ENCODE measurements at places on chromosomes 12 and 14.

DNA sequence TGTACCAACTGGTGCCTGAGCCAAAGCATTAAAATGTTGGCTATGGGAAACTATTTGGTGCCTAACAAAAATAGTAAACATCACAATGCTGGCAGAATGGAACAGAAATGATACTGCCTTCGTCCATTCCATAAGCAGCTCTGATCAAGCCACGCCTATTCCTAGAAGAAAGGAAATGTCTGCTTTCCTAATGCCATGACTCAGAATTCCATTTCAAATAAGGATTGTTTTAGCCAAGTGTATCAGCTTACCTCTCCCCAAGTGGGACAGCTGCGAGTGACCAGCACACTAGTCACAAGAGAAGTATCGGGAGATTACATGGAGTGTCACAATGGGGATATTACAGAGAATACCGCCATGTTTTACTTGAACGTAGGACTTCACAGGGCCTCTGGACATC lies 38.7 kb downstream of the GLT8D2 start:
- no peak for DNase-seq

DNA sequence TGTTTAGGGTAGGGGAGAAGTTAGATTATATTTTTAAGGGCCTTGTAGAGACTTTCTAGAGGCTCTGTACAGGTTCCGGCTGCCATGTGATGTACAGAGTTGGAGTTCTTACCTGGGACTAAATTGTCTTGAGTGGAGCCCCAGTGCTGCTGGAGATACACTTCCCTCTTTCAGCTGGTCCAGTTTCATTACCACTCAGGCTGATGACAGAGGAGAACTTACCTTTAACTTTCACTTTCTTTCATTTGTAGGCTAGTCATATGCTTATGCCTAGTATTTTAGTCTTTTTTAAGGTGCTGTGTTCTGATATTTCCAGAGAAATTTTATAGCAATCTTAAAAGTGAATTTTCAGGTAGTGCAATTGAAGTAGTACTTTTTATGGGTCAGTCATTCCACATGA lies 117.3 kb downstream of the ERC1 start:
- DNase-seq, result no peak

GRCh38 chr14:95656634-95657033 lies 29.6 kb upstream of the TCL1B start:
- no peak for DNase-seq

- DNase-seq, result no peak
Observed at GRCh38 chr14:34064349-34064748, 113.5 kb upstream of the EGLN3 start.

- DNase-seq, result no peak
Observed at GRCh38 chr14:103904493-103905107, 23.7 kb upstream of the TDRD9 start.

DNA sequence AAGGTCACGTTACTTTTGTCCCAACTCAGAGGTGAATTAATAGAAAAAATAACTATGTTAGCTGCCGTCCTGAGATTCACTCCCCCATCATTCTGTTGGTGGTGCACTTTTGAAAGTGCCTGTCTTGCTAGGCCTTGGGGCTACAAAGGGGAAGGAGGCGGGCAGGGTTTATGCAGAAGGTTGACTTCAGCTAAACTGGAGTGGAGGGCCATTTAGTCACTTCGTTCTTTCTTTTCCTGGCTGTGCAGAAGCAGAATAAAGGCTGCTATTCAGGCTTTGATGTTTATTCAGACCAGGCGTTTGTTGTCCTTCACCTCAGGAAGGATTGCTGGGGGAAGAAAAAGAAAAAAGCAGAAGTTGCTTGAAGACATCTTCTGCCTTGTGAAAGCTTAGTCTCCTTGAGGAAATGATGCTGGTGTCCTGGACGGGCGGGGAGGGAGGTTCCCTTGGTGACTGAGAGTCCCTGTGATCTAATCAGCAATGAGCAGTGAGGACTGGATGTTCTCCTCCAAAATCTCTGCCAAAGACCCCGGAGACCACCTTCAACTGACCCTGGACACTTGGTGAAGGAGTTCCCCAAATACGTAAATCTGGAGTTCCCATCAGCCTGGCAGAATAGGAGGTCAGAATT lies 4.0 kb downstream of the GLT1D1 start:
- no peak for DNase-seq

DNA sequence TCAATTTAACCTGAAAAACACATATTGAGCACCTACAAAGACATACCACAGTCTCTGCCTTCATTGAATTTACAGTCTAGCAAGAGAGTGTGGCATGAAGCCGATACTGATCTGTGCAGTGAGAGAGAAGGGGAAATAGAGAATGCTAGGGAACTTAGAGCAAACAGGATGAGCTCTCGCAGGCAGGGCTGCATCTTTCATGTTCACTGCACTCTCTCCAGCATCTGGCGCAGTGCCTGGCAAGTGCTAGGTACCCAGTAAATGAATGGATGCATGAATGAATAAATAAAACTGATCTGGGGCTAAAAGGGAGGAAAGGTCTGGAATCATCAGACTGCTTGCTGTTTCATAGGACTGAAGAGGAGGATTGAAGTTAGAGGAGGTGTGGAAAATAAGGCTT lies 256.5 kb upstream of the NPAS3 start:
- no peak for DNase-seq

DNA sequence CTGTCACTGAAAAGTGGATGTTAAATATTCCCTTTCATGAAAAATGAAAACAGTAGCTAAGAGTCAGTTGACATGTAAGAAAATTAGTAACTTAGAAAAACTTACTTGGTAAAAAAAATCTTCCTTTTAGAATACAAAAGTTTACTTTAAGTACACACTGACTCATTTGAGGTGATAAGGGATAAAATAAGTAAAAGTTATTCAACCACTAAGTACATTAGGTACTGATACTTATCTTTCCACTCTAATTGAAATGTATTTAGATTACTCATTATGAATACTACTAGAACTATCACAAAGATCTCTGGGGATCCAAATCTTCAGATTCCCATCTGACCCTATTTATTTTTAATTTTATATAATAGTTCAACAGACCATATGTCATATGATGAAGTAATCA lies 12.2 kb downstream of the SYCP3 start:
- DNase-seq, result no peak

- no peak for DNase-seq
Observed at GRCh38 chr12:67509666-67510386, 138.7 kb upstream of the DYRK2 start.

DNA sequence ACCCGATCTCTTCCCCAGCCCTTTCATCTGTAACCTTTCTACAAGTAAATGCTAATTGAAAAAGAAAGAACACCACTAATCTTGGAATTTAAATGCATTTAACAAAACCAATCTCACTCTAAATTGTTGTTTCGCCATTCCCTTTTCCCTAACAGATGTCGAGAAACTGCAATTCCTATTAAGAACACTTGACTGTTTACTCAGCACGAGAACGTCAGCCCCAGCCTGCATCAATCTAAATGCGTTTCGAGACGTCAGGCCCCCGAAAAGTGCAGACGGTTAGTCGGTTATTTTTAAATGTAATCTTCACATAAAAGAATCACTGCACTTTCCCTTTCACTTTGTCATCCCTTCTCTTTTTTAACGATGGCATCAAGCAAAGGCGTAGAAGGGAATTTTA lies 837.6 kb downstream of the VRK1 start:
- DNase-seq, result no peak

GRCh38 chr12:124531906-124532305 lies 35.5 kb downstream of the NCOR2 start:
- DNase-seq, result no peak

DNA sequence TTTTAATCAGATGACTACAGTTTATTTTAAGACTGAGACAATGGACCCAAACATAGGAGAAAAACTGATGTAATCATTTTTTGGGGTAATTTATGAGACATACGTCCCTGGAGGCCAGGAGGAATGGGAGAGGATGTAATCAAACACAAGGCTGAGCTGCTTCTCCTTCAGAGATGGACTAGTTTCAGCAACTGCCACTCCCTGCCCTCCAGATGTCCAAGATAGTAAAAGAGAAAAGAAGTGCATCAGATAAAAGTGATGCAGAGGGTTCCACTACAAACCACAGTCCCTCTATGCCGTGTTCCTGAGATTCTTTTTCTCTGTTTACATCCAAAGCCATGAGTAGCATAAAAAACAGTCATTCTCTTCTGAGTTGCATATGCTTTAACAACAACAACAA lies 101.1 kb downstream of the DACT1 start:
- DNase-seq, result no peak

- DNase-seq, result no peak
Observed at GRCh38 chr12:127942981-127943380, 324.0 kb upstream of the TMEM132C start.

DNA sequence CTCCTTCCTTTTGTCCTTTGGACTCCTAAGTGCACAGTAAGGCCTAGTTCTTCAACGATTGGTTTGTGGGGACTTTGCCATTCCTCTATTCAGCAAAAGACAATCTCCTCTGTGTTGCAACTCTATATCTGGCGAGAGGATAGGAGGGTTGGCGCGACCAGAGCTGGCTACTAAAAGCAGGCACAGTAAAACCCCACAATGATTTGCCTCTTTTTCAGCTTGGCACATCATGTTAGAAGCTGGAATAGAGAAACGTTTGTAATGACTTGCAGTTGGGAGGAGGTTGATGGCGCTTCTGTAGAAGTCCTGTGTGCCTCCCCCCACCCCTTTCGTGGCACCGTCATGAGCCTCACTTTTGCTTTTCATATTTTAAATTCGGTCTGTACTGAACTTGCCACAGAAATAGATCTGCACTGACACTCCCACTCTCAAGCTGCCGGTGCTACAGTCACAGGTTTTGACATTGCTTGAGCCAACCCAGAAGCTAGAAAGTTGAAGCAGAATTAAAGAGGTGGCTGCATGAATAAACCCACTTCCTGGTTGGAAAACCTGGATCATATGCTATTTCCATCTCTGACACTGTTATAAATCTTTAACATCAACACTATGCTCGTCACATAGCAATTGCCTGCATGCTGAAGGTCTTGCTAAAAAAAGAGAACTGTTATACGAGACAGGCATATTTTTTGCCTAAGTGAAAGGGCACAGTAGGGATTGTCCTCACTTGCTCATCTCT lies 315.3 kb upstream of the PRICKLE1 start:
- no peak for DNase-seq

DNA sequence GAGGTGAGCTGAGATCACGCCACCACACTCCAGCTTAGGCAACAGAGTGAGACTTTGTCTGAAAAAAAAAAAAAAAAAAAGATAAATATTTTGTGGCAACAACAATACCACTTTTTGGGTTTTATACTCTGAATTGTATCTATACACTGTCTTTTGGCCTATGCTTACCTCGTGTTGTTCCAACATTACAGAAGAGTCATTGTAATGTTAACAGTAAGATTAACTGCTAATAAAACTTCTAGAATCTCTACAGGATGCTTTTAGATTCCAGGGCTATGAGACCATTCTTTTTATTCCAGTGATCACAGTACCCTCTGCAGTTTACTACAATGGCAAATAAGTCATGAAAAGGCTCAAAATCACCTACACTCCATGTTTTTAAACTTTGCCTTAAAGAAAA lies 11.6 kb downstream of the IFT81 start:
- DNase-seq, result no peak

DNA sequence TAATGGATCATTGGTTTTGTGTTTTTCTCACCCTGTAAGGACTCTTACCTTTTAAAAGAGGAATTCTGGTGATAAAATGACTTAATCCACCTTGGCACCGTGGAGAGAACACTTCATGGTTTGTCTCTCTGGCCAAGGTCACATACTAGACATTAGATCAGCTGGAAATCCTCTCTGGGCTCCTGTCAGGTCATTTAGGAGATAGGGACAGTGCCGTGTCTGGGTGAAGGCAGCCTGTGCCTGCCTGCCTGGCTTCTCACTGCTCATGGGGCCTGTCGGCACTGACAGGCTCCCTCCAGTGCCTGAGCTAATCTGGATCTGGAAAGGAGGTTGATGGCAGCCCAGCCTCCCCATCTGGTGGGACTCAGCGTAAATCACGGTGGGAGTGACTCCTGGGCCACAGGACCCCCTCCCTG lies 5.7 kb downstream of the CRADD start:
- no peak for DNase-seq

DNA sequence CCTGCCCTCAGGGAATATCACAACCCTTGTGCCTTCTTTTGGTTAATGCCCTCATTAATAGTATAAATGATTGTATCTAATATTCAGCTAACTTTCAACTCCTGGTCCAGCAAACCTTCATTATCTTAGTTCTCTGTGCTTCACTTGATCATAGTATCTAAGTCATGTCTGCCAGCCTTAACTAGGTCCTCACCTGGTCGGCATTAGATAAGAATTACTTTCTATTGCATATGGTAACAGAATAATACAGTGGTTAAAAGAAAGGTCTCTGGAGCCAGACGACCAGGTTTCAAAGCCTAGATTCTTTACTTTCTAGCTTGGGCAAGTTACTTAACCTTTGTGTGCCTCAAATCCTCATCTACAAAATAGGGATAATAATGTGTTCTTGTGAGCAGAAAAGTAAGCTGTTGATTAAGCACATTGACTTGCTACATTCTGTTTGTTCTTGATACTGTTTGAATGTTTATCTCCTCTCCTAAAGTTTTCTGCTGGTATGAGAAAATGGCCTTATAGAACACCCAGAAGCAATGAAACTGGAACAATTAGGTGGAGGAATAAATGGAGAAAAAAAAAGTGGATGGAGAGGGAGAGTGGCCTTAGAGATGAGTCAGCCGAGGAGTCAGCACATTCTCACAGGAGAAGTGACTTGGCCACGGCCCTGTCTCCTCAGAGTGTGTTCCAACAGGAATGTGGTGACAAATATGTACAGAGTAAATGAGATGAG lies 176.1 kb downstream of the SLC25A21 start:
- DNase-seq, result no peak

GRCh38 chr12:43638806-43639205 lies 86.8 kb upstream of the ADAMTS20 start:
- DNase-seq, result no peak

GRCh38 chr14:59022144-59022543 lies 166.3 kb upstream of the DAAM1 start:
- DNase-seq, result no peak

DNA sequence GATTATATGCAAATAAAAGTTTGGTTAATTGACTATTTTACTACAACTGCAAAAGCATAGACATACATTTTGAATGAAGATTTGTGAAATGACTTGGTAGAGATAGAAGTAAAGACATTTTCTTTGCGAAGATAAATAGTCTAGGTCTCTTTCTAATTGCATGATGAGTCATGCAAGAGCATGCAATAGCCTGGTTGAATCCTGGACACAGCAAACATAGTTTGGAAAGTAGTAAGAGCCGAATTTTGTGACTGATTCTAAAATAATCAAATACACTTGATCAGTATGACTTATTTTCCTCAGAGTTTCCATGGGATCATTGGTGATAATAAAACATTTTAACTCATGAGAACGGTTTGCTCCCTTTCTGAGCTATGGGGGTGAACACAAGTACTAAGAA lies 27.7 kb upstream of the CAND1 start:
- DNase-seq, result no peak

GRCh38 chr14:94767321-94767878 lies 2.5 kb downstream of the GSC start:
- DNase-seq, result no peak

- no peak for DNase-seq
Observed at GRCh38 chr12:12722435-12723148, 5.4 kb downstream of the CDKN1B start.

DNA sequence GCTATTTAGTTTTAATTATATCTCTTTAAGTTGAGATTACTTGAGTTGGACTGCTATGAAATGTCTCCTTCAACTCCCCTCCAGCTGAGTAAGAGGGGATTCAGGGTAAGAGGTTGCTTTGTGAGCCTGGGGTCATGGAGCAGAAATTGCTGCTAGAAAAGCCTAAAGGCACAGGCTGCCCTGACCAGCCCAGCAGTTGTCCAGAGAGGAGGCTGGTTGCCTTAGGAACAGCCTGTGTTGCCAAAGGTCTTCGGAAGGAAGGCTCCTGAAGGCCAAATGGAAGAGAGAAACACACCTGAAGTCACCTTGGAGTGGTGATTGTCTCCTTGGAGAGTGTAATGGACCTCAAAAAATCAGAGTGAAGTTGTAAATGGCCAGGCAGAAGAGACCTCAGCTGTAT lies 235.5 kb upstream of the PDE3A start:
- DNase-seq, result no peak
